8988T (cell line): ENCODE measurements at places on chromosomes 13 and 19.
A peak's percentile ranks its signal among the peaks of the same experiment; 100 is the strongest.

- DNase-seq, result no peak
Observed at GRCh38 chr13:39210961-39211534, 172.8 kb downstream of the NHLRC3 start.

DNA sequence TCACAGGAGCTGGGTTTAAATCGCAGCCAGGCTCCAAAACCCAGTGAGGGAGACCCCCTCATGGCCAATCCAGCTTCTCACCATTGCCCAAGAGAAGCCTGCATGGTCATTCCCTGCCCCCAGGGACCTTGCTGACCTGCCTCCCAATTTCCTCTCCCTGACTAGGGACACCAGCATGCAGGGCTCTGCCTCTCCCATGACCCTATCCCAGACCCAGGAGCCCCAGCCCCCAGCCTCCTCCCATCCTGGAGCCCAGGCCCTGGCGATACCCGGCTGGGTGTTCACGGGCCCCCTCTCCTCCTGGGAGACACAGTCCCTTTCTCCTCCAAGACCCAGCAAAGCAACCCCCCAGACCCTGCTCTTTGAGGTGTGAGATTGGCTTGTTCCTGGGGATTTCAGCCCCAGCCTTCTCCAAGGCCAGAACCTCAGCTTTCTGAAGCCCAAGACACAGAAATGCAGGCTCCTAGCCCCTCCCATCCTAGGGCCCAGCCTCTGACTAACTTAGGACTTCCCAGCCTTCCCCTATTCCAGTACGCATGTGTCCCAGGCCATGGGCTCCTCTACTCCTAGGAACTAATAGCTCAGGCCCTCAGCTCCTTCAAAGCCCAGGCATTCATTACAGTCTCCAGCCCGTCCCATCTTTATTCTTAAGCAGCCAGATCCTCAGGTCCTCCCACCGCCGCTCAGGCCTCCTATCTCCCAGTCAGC is 1.1 kb downstream of the GYS1 start:
- no peak for DNase-seq

- DNase-seq, result no peak
Observed at GRCh38 chr13:109158383-109158782, 529.0 kb downstream of the MYO16 start.

- no peak for DNase-seq
Observed at GRCh38 chr19:53772943-53773342, 51.2 kb downstream of the NLRP12 start.

- peak; percentile 84 for DNase-seq
Observed at GRCh38 chr13:28819735-28820098, 422 bp upstream of the MTUS2 start.

GRCh38 chr13:85500696-85501256 is 298.4 kb downstream of the SLITRK6 start:
- DNase-seq, result no peak
